GM12865 (cell line): ENCODE measurements at places on chromosomes 7 and 10.
A peak's percentile ranks its signal among the peaks of the same experiment; 100 is the strongest.

DNA sequence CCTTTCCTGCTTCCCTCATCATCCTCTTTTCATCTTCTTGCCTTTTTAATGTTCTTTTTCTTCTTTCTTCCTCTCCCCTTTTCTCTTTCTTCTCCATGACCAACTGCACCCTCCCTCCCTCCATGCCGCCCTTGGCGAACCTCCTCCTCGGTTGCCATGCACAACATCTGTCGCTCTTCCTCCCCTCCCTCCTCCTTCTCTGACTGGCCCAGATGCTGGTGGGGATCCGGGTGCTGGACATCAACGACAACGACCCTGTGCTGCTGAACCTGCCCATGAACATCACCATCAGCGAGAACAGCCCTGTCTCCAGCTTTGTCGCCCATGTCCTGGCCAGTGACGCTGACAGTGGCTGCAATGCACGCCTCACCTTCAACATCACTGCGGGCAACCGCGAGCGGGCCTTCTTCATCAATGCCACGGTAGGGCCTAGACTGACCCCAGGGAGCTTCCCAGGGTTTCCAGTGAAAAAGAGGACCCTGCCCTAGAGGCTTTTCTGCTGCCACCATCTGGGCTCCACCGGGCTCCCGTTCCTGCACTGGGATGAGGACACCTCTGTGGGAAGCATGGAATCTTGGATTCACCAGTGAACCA is 11.5 kb upstream of the VSIR start:
- DNase-seq: no peak

DNA sequence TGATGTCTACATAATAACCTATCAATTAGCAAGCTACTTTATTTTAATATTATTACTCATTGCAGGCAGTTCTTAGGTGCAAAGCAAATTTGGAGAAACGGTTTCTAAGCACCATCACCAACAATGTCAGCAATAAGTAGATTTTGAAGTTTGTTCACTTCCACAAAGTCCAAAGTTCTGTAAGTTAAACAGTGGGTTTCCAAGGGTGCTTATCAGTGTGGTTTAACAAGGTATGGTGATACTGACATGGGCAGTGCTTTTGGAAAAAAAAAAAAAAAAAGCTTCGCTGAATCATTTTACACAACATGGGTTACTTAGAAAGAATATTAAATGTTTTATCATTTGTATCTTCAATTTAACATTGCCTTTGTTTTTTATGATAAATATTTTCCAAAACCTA is 101.8 kb downstream of the SPAG6 start:
- DNase-seq: no peak

DNA sequence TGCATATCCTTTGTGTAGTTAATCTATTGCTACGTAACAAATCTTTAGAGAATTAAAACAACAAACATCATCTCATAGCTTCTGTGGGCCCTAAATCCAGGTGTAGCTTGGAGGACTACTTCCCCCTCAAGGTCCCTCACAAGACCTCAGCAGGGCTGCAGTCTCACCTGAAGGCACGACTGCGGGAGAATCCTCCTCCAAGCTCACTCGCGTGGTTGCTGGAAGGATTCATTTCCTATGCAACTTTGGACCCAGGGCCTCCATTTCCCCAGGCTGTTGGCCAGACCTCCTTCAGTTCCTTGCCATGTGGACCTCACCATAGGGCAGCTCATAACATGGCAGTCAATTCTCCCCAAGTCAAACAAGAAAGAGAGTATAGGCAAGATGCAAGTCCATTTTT is 140.4 kb downstream of the OAT start:
- no peak for DNase-seq

GRCh38 chr7:54015251-54015650 is 526.9 kb upstream of the VSTM2A start:
- no peak for DNase-seq

DNA sequence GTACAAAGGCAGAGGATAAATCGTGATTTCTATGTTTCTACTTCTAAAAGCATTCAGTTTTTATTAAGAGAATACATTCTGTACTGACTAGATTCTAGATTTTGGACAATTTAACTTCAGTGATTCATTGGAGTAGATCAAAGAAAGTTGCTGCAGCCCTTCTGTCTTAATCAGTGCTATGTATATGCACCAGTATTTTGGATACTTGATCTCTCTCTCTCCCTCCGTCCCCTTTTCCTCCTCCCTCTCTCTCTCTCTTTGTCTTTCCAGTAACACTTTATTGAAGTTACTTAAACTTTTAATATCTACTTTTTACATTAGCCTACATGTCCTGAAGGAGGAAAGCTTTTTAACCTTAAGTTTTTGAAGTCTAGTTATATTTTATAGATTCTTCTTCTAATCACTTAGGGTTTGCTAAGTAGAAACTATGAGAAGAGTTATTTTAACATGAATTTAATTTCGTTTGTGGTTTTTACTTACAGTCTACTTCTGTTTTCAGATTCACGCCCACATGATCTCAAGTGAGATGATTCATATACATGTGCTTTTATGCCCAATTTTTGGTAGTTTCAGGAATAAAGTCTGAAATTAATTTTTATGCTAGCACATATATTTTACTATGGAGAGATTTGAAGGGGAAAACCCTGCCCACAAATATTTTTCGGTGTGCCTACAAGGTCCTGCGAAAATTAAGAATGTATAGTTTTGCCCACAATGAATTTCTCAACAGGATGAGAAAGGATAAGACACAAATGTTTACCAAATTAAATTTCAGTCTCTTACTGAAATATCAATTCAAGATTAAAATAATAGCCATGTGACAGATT is 9.1 kb downstream of the MDFIC start:
- DNase-seq: peak; percentile 75

DNA sequence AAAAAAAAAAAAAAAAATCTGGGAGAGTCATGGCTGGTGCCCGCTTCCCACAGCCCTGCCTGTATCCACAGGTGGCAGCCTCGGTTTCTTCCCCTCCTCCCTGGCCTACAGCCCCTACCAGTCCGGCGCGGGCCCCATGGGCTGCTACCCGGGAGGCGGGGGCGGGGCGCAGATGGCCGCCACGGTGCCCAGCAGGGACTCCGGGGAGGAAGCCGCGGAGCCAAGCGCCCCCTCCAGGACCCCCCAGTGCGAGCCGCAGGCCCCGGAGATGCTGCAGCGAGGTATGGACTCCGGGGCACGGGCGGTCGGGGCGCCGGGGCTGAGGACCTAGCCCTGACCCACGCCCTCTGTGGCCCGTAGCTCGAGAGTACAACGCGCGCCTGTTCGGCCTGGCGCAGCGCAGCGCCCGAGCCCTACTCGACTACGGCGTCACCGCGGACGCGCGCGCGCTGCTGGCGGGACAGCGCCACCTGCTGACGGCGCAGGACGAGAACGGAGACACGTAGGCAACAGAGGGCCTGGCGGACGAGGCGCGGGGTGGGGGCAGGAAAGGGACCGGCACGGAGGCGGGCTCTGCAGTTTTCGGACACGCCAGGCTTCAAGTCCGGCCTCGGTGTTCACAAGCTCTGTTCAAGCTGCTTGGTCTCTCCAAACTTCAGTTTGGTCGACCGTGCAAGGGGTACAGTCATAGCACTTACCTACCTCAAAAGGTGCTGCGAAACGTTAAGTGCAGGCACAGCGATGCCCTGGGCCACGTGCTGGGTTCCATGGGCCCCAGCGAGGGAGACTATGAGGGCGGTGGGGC is 3.9 kb downstream of the NFKB2 start:
- peak; percentile 94 for DNase-seq

DNA sequence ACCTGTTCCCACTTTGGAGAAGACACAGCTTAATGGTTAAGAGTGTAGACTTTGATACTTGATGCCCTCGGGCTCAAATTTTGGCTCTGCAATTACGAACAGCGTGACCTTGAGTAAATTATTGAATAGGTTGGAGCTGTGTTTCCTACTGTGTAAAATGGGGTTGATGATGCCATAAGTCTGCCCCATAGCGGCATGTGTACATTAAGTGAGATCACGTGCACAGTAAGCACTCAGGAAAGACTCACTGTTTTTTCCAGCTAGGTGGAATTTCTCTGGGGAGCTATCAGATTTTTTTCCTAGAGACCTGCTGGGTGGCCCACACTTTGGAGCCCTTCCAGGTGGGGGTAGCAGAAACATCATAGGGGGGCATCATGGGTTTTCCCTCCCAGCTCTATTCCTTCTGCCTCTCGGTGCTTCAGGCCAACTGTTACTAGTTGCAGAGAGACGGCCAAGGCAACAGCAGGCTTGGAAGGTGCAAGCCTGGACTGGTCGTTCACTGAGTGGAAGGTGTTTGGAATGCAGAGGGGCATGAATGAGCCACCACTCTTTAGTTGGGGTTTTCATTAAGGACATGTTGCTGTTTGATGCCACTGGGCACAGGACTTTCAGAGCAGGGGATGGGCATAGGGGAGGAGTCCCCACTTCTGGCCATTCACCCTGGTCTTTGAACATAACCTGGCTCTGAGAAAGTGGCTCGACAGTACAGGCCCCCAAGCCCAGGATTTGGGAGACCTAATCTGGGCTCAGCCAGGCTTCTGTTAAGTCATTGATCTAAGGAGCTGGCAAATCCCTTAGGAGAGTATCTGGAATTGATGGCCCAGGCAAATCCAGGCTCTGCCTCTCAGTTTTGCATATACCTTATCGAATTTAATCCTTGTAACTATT is 64.0 kb downstream of the SYPL1 start:
- DNase-seq: no peak

- DNase-seq: no peak
Observed at GRCh38 chr10:11639849-11640764, 28.7 kb upstream of the USP6NL start.

DNA sequence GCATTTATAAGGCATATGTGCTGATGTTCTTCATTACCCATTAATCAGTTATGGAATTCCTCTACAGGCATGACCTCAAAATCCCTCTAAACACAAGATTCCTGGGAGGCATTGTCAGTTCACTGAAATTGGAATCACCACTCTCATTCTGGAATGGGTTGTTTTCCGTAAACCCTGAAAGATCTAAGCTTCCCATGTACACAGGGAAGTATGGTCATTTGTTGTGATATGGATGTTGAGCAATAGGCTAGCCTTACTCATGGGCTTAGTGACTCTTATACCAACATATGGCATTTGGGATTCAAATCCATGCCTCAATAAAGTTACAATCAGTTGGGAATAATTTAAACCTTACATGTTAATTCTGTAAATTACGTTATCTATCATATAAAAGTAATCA is 258.0 kb downstream of the XPNPEP1 start:
- DNase-seq: no peak

DNA sequence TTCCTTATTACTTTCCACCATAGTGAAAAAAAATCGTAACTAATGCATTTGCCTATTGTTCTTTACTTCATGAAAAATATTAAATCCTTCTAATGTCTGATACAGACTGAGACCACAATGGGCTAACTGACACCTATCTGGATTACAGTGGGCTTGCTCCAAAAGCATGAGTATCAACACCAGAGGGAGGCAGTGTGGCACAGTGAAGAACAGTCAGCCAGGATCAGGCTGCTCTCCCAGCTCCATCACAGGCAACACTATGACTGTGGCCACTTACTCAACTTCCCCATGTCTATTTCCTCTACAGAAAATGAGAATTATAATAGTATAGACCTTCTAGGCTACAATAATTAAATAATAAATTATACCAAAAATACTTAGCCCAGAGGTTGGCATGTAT is 97.2 kb downstream of the SLC25A13 start:
- DNase-seq: no peak

DNA sequence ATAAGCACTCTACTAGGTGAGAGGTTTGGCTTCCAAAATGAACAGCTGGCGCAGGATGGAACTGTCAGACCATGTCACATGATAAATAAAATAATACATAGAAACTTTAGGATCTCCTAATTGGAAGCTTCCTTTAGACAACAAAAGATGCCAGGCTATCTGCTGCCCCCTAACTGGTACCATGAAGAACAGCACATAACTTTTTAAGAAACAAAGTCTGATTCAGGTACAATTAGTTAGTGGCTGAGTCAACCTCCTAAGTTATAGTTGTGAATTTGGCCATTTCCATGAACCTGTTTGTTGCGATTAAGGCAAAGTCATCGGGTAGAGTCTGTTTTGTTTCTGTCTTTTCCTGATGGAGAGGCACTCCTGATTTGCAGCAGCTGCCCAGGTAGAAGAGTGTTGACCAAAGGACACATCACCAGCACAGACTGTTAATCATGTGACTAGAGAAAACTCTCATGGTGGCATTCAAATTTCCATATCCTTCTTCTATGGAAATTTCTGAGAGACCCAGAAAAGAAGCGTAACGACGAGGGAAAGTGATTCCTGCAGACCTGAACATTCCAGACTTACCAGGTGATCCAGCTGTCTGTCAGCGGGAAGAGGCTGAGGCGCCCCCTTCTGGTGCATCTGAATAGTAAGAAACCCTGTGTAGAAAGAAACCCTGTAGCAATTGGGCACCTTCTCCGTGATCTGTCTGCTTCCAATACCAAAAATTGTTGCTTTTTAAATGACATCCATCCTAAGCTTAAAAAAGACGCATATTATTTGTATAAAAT is 8.6 kb upstream of the INHBA start:
- DNase-seq: no peak

- DNase-seq: no peak
Observed at GRCh38 chr10:19970256-19970655, 154.0 kb downstream of the PLXDC2 start.

GRCh38 chr7:130929896-130930659 is 196.1 kb upstream of the KLF14 start:
- DNase-seq: no peak

DNA sequence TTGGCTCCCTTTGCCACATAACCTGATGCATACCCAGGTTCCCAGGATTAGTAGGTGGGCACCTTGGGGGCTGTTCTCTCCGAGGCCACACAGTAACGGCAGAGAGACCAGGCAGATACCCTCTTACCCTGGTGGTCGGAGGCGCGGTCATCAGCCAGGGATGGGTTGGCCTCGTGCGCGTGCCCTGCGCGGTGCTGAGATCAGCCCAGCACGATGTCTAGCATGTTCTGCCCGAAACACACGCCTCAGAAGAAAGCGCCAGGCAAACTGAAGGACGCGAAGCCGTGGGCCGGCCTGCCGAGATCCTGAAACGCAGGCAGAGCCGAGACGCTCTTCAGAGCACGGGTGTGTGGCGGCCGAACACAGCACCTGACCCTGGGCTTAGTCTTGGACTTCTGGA is 34.7 kb upstream of the CFAP46 start:
- DNase-seq: no peak

GRCh38 chr10:36534471-36535002 is 590.9 kb upstream of the ANKRD30A start:
- peak; percentile 38 for DNase-seq

DNA sequence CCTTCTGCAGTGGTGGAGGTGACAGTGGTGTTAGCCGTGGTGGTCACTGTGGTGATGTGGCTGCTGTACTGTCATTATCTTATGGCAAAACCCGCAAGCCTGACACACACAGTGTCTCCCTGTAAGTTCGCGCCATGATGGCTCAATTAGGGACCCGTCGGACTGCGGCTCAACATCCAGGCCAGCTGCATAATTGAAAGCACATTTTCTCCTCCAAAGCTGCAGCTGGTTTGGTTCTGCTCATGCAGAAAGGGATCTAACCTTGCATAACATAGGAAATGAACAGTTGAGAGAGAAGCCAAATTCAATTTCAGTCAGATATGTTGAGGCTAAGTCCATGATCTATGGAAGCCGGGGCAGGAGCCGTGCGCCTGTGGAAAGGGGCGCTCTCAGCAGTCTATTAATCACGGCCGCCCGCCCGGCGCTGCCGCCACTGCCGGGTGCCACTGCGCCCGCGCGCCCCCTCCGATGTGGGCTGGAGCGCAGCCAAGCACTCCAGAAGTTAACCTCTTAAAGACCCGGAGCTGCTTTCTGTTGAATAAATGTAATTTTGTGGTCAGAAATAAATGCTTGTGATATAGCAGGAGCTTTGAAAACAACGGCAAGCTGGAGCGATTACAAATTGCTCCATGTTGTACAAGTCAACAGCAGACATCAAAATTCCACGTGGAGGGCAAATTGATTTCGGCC is 227.7 kb downstream of the CUX1 start:
- DNase-seq: no peak
